NCI-H748 treated with DMSO at 0.1 percent for 48 hours (cell line): ENCODE measurements at places on chromosomes 3 and 15.

- no peak for DNase-seq
These were observed 156.7 kb downstream of the CHL1 start for GRCh38 chr3:353191-353739.

DNA sequence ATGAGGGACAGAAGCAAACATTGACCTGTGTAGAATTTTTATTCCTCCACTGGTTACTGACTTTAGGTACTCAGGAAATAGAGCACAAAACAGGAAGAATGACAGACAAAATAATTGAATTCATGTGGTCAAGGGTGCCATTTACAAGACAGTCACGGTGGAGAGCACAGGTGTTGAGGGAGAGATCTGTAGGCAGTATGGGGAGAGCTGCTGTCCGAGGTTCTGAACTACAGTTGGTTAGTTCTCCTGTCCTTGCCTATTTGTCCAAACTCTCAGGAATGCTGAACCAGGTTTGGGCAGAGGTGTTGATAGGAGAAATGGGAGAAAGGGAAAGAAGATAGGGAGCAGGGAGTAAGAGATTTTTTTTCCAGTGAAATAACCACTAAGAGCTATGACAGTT is 178.5 kb upstream of the ZBTB20 start:
- DNase-seq, result no peak

GRCh38 chr3:45821127-45821526 is 20.8 kb downstream of the LZTFL1 start:
- no peak for DNase-seq

- no peak for DNase-seq
These were observed 1459.5 kb downstream of the ZPLD1 start for GRCh38 chr3:103894162-103894822.

DNA sequence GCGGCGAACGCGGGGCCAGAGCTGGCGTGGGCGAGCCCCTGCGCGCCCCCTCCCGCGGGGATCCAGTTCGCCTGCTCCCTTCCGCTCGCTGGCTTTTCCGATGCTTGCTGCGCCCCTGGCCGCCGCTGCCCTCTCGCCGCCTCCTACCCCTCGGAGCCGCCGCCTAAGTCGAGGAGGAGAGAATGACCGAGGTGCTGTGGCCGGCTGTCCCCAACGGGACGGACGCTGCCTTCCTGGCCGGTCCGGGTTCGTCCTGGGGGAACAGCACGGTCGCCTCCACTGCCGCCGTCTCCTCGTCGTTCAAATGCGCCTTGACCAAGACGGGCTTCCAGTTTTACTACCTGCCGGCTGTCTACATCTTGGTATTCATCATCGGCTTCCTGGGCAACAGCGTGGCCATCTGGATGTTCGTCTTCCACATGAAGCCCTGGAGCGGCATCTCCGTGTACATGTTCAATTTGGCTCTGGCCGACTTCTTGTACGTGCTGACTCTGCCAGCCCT is 721 bp downstream of the P2RY1 start:
- DNase-seq, result no peak

DNA sequence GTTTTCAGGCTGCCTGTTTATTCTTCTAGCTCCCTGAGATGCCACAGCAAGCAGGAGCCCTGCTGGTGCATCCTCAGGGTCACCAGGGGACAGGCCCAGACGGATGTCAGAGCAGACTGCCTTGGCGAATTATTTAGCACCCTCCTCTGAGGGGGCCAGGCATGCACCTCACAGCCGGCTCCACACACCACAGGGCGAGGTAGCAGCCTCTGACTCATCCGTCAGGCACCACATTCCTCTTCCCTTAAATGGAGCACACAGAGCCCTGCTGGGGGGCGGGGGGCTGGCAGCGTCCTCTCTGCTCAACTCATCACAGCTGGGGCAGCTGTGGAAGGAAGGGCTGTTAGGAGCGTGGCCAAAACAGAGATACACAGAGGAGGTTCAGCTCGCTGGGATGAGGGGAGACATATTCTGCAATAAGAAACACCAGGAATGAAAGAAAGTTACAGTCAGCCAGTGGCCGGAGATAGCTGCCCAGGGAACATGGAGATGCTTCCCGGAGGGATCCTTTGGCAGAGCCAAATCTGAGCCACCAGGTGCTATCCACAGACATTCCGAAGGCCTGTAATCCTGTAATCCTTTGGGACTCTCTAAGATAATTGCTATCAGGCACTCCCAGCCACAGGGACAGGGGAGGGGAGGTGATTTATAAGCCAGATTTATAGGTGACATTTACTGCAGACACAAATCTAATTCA is 13.9 kb upstream of the PRICKLE2 start:
- no peak for DNase-seq

GRCh38 chr3:105864212-105864611 is 4.6 kb downstream of the CBLB start:
- DNase-seq, result no peak

GRCh38 chr15:35603301-35603700 is 57.3 kb upstream of the DPH6 start:
- no peak for DNase-seq

DNA sequence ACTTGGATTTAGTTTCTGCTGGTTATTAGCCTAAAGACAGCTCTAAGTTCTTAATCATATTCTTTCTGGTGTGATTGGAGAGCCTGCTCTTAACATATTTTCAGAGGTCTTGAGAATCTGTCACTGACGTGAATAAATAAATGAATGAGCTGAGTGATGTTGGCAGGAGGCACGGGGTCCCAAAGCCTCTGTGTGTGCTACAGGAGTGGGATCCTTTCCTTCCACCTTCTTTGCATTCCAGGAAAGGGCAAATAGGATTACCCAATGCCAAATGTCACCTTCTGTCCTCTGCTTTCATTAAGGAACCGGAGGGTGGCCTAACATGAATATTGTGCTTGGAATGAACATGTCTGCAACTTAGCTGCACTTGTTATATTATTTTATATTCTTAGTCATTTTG is 53.1 kb downstream of the CD47 start:
- DNase-seq, result no peak

- no peak for DNase-seq
These were observed 27.0 kb downstream of the ADIPOQ start for GRCh38 chr3:186869253-186870100.

DNA sequence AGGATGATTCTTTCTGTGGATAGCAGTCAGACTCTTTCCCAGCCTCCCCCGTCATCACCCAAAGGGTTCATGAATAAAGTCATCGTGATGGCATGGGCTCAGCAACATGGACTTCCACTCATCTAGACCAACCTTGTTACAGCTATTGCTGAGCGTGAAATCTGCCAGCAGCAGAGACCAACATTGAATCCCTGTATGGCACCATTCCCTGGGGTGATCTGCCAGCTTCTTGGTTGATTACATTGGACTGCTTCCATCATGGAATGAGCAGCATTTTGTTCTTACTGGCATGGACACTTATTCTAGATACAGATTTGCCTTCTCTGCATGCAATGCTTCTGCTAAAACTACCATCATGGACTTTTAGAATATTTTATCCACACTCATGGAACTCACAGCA is 195.6 kb upstream of the AZI2 start:
- no peak for DNase-seq

DNA sequence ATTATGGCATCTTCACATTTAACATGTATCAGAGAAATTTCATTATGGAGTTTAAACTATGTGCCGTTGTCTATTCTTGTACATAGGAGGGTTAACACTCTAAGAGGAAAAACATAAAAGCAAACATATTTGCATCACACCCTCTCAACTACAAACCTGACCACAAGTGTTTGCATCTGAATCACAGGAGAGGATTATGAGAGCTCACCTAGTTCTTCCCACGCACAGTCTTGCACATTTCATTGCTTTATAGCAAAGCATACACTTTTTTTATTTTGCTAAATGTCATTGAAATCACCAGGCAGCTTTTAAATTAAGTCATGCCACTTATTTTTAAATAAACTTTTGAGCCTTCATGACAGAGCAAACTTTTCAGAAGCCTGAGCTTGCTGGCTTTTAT is 12.5 kb downstream of the TRAT1 start:
- no peak for DNase-seq

DNA sequence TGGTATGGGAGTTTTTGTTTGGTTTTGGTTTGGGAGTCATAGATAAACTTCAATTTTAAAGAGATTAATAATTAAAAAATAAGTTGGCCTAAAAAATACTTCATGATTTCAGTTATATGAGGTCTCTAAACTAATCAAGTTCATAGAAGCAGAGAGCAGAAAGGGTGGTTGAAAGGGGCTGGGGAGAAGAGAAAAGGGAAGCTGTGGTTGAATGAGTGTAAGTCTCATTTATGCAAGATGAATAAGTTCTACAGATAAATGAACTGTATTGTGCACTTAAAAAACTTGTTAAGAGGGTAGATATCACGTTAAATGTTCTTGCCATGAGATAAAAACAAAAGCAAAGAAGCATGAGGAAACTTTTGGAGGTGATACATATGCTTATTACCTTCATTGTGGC is 188.7 kb downstream of the NSUN3 start:
- DNase-seq, result no peak

DNA sequence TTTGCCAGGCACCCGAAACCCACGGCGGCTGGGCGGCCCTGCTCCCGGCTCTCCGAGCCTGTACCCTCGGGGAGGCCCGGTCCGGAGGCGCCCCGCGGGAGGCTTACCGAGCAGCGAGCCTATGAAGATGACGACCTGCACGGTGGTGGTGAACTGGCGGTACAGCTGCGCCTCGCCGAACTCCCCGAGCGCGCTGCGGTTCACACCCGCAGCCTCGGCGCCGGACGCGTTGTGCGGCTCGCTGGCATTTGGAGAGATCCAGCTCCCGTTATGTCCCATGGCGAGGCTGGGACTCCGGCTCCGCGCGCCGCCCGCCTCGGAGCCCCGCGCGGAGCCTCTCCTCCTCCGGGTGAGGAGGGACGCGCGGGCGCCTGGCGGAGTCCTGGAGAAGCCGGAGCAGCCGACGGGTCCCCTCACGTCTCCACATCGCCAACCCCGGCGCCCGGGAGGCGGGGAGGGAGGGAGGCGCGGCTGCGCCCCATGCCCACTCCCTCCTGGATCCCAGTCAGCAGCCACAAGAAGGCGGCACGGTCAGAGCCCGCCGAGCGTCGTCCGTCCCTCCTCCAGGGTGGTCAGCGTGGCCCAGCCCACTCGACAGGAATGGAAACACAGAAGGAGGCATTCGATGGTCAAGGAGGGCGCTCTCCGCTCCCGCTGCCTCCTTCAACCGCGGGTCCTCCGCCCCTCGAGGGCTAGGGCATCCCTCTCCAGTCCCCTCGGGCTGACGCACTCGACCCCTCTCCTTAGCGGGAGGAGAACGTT is at the start of gene GPR176:
Gene GPR176 (minus strand): TSS at position 519 of the 762 bp plus-strand sequence. CDS start 240 bp downstream, at position 279.
- no peak for DNase-seq

DNA sequence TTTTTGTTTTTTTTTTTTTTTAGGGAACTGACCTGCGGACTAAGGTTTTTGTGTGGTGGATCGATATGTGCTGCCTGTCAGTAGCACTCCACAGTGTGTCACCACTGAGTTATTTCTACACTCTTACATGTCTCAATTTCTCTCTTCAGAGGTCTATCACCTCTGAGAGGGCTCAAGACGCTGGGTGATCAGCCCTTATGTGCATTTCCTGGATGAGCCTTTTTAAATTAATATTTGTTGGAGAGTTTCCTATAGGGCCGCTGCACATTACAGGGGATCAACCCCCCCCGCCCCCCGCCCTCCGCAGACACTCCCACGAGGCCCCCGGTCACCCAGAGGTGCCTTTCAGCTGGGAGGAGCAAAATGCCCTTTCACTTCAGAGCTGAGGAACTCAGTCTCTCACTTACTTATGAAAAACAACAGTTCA is 34.5 kb upstream of the AP4E1 start:
- DNase-seq, result no peak

GRCh38 chr3:169660709-169661360 is 2.7 kb downstream of the MECOM start:
- no peak for DNase-seq

GRCh38 chr15:75192307-75192706 is 9.4 kb upstream of the C15orf39 start:
- no peak for DNase-seq

DNA sequence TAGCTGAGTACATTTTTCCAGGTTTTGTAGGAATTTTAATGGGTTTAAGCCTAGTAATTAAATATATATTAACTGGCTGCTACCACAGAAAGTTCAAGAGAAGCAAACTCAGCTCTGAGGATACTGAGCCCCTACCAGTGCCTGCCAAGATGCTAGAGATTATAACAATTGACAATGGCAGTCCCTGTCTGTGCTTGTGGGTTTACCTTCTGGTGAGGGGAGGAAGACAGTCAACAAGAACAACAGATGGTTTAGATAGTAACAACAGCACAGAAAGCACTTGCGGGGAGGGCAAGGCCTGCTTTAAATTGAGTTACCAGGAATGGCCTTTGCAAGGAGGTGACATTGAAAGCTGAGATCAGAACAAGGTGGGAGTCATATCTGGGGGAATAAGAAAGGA is 56.6 kb upstream of the ARHGEF3 start:
- no peak for DNase-seq

DNA sequence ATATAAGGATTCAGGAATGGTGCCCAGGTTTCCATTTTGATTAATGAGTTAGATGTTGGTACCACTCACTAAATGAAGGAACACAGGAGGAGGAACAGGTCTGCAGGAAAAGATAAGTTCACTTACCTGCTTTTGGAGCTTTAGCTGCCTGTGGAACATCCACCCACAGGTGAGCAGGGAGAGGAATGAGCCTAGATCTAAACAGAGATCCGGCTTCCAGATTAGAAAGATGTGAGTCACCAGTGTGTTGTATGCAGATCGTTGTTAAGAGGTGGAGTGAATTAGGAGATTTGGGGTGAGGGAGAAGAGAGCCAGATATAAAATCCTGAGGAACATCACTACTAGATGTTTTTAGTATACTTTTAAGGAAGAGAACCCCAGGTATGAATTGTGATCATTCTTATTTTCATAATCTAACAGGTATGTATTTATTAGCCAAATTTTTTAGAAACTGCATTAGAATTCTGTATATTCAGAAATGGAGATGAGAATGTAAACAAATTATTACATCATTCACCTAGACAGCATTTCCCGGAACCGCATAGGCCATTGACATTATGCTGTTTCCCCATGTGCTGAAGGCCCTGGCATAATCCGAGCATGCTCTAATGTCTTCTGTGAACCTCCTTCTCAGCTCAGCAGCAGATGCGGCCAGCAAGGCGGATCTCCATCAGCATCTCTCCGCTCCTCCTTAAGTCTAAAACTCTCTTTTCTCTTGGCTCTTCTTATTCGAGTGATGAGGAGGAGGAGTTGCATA is 118.2 kb downstream of the KLHL25 start:
- DNase-seq, result no peak

GRCh38 chr3:49734752-49735151 is 11.0 kb upstream of the GMPPB start:
- DNase-seq, result no peak

DNA sequence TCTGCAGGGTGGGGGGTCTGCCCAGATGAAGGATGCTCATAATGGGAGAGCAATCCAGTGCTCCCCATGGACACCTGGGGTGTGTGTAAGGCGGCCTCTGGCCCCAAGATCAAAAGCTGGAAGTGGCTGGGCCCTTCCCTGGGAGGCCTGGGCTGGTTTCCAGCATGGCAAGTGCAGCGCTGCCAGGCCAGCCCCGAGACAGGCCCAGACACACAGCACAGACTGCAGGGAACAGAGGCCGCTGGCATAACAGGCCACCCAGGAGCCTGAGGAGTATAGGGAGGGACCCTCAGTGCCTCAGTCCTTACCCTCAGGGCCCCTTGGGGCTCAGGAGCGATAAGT is 10.0 kb downstream of the ITPKA start:
- no peak for DNase-seq
